ENCODE measurements at places on chromosomes 6 and 20.

- peak; percentile 53 for DNase-seq
Observed at GRCh38 chr6:133396233-133396983, 155.3 kb downstream of the EYA4 start.

- DNase-seq, result no peak
Observed at GRCh38 chr20:61561111-61561830, 309.2 kb downstream of the CDH4 start.

GRCh38 chr20:49785852-49786175 lies 26.8 kb upstream of the SLC9A8 start:
- DNase-seq, result no peak

- peak; percentile 99 for DNase-seq
Observed at GRCh38 chr6:163634211-163635171, 220.0 kb downstream of the QKI start.

DNA sequence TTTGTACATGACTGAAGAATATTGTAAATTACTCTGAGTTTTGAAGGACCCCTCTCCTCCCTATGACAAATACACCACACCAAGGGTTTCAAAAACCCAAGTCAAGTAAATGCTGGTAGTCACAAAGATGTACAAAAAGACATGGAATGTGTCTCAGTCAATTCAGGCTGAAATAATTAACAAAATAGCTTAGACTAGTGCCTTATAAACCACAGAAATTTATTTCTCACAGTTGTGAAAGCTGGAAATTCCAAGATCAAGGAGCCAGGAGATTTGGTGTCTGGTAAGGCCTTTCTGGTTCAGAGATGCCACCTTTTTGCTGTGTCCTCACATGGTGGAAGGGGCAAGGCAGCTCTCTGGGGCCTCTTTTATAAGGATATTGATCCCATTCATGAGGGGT lies 202.3 kb upstream of the RIN2 start:
- DNase-seq, result no peak

GRCh38 chr20:14832630-14833029 lies 495.2 kb upstream of the FLRT3 start:
- no peak for DNase-seq

DNA sequence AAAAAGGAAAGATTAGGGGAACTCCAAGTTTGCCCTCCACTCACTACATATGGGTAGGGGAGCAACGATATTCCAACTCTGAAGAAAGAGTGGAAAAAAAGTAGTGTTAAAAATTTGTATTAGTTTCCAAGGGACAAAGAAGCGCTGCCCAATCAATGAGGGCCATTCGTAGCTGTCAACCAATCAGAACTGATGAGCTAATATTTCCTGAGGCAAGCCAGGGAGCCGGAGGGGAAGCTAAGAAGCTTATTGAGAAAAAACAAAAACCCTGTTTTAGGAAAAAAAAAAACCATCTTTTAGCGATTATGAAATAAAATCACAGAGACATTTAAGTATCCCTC lies 59.5 kb downstream of the TRIM38 start:
- peak; percentile 90 for DNase-seq

GRCh38 chr6:144730088-144730645 lies 445.0 kb downstream of the UTRN start:
- no peak for DNase-seq

GRCh38 chr6:144415835-144416237 lies 130.7 kb downstream of the UTRN start:
- no peak for DNase-seq

DNA sequence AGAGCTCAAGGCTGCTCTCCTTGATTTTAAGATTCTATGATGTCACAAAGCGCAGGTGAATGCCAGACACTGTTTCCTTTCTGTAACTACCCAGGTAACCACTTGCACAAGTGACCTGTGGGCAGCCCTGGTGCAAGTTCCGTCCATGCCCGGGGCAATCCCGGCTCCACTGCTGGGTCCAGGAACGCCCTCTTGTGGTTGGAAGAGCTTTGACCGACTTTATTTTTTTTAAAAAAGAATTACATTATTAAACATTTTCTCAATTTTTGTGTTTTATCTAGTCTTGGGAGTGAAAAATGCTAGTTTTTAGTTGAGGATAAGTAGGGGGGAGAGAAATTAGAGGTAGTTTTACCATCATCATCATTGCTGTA lies 695.2 kb downstream of the QKI start:
- no peak for DNase-seq

DNA sequence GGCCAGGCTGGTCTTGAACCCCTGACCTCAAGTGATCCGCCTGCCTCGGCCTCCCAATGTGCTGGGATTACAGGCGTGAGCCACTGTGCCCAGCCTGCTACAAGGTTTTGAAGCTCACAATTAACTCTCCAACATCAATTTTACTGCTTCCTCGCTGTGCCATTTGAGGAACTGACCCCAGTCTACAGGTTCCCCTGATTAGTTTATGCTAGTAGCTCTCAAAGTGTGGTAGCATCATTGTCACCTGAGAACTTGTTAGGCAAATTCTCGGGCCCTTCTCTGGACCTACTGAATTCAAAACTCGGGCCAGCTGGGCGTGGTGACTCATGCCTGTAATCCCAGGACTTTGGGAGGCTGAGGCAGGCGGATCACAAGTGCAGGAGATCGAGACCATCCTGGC lies 49.4 kb downstream of the MCUR1 start:
- DNase-seq, result no peak

- DNase-seq, result peak; percentile 19
Observed at GRCh38 chr6:112281821-112282615, 27.7 kb upstream of the LAMA4 start.

DNA sequence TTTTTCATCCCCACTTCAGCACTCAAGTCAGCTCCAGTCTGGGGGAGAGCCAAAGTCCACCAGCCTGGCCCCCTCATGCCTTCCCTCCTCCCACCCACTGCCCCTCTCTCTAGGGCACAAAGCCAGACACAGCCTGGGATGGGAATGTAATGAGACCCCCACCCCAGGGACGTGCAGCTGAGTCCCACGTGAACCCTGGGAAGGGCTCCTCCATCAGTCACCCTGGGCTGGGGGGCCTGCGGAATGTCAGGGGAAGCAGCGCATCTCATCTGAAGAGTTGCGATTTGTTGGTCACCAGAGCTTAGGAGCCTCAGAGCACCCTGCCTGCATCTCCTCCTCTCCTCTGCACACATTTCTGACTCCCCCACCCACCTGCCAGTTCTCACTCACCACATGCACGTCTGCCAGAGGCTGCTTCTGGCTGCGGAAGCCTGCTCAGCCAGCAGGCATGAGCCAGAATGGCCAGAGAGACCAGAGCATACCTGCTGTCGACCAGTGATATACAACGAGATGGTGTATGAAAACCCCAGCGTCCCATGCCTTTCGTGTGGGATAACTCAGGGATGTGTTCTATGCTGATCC lies 167.1 kb upstream of the TOP1 start:
- DNase-seq, result no peak

DNA sequence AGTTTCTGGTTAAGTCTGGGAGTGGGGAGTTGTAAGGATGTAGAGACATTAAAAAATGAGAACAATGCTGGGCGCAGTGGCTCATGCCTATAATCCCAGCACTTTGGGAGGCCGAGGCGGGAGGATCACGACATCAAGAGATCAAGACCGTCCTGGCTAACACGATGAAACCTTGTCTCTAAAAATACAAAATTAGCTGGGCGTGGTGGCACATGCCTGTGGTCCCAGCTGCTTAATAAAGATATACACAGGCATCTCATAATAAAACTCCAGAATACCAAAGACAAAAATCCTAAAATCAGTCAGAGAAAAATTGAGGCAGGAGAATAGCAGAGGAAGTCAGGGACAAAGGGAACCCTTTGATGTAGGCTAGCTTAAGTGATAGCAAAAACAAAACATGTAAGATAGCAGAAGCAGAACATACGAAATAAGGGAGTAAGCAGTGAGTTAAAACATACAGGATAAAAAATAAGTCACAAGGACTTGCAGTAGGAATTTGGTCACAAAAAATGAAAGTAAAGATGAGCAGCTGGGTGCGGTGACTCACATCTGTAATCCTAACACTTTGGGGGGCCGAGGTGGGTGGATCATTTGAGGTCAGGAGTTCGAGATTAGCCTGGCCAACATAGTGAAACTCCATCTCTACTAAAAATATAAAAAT lies 23.6 kb downstream of the DDX43 start:
- DNase-seq, result no peak
